ENCODE measurements at places on chromosomes 1 and 21. TPM values are rescaled to one million over a fixed set of nuclear protein-coding genes. Genes with fewer than 3 reads are reported as not detected.

The RIPK4 gene
- total RNA-seq: not detected

The FNDC10 gene
- total RNA-seq: 14.3 TPM

The CCDC190 gene
- not detected for total RNA-seq

The HSD3B2 gene
- not detected for total RNA-seq

The BARHL2 gene
- total RNA-seq: not detected

The DNM3 gene
- total RNA-seq: 0.42 TPM

All from activated CD4-positive, alpha-beta T cell treated with anti-CD3 and anti-CD28 coated beads, Interleukin-2, amount 10 ng/mL, durations not matched to agents 24 days and 14 days (primary cell).